Stimulated activated CD4-positive, alpha-beta T cell treated with anti-CD3 and anti-CD28 coated beads, Interleukin-1b, Interleukin-23, amount 100 ng/mL, for 4 hours (primary cell): ENCODE measurements at places on chromosomes 3 and 15.

DNA sequence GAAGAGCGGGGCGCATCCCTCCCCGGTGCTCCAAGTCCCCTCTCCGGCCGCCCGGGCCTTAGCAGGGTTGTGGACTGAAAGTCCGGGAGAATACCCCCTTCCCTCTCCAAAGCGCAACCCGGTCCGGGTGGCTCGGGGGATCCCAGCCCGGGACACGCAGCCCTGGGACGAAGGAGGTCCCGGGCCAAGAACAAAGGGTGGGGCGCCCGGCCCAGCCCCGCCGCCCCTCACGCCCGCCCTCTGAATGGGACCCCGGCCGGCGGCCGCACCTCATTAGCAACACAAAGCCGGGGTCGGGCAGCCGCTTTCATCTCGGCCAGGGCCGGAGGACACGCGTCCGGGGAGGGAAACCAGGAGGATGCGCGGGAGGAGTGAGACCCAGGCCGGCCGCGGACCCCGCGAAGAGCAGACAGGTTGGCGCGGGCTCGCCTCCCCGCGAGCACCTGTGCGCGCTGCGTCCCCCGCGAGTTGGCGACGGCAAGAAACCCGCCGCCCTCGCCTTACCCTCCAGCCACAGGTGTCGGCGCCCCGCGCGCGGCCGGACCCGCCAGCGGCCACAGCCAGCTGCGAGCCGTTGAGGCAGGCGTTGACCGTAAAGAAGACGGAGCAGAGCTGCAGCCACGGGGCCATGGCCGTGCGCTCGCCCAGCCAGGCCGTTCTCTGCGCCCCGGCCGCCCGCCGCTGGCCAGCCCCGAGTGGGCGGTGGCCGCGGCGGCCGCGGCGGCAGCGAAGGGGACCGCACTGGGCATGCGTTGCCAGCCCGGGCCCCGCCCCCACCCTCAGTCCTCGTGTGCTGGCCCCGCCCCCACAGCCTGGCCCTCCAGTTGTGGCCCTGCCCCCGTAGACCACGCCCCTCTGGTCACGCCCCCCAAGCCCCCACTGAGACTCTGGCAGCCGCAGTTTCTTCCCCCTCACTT lies at the start of gene IL17RD:
Gene IL17RD (minus strand): TSS at position 697 of the 917 bp plus-strand sequence. CDS start 67 bp downstream, at position 630.
- peak; percentile 59 for DNase-seq

DNA sequence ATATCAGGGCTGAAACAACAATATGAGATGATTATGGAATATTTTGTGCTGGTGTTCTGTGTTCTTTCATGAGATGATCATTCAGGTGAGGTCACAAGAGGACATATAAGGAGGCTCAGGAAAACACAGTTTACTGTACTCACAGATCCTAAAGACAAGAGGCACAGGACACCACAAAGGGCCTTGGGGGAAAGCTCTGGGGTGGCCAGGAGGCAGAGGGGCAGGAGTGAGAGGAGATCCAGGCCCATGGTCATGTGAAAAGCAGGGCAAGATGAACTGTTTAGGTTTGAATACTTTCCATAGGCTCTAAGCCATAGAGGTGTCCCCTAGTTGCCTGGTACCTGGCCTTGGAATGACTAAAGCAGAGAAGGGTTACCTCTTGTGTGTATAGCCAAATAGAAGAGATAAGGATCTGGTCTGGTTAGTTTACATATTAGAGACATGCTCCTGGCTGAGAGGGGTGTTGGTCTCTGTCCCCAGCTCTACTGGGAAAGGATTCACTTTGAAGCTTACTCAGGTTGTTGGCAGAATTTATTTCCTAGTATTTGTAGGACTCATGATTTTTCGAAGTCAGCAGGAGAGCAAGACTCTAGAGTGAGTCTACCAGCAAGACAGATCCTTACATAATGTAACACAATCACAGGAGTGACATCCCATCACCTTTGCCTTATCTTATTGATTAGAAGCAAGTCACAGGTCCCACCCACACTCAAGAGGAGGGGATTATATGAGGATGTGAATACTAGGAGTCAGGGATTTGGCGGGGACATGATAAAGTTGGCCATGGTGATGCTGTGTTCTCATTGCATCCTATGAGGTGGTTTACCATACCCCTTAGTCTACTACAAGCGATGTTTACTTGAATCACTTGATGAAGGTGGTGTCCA lies 11.3 kb upstream of the TM4SF1 start:
- no peak for DNase-seq

- no peak for DNase-seq
Observed at GRCh38 chr3:112889357-112889756, 42.7 kb upstream of the CD200R1L start.

DNA sequence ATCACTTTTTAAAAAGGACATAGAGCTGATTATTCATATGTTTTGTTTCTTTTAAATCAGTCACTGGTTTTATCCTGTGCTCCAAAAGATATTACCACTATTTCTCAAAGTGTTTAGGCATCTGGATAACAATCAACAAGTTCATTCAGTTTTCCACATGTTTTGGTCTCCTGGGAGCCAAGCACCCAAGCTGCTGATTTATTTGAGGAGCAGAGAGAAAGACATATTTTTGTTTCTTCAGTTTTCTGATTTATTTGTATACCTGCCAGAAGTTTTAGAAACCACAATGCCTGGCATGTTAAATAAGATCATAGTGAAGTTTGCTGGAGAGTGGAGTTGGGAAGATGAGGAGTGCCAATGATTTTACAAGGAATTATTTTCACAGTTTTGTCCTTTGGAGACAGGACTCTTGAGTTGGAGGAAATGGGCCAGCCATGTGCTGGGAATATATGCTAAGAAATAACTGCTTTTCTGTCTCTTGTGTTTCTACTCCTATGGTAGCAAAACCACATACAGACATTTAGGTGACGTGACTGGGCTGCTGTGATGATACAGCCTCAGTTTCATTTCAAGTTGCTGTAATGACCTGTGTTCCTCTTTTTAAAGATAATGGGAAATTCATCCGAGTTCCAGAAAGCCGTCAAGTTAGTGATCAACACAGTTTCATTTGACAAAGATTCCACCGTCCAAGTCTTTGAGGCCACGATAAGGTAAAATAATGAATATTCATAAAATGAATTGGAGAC lies 11.7 kb downstream of the EDEM1 start:
- no peak for DNase-seq

DNA sequence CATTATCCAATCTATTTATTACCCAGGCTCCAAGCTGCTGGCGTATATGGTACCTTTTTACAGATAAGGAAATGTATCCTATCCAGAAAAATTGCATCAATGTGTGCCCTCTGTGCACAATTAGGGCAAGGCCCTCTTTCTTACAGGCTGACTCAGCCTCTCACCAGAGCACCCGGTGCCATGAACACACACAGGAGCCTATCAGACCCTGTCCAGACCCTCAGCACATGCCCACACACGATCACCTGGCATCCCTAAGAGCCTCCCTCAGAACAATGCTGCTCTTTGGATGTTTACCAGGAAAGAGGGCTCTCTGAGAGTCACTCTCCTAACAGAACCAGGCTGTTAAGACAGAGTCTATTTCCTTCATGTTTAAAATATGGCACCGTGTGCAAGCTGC lies 460.0 kb upstream of the TBL1XR1 start:
- no peak for DNase-seq

DNA sequence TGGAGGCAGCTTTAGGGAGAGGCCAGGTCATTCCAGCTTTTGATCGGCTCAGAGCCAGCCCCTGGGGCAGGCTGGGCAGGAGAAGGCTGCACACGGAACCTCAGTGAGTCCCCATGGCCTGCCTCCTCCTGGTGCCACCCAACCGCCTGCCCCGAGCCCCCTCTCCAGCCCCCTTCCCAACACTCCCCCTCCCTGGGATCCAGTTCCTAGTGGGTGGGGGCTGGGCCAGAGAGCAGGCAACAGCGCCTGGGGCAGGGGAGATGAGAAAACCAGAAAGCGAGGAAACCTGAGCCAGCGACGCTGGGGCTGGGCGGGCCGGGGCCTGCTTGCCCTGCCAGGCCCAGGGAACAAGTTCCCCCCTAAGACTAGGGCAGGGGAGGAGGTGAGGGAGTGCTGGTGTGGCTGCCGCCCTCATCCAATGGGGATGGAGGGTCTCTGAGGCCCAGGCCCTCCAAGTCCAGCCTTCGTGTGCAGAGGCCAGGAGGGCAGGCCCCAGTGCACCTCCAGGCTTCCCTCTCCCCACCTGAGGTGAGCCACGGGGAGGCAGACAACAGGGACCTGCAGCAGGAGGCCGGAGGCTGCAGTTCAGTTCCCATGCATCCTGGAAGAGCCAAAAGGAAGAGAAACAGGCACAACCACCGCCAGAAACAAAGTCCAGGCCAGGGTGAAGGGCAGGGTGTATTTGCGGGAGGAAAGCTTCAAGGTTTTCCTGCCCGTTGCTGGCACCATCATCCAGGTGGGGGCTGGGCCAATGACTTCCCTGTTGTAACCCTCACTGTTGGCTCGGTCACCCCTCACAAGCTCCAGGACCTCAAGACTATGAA lies 4.0 kb upstream of the SEMA3F start:
- DNase-seq, result no peak

- no peak for DNase-seq
Observed at GRCh38 chr3:184663756-184664155, 48.1 kb downstream of the MAGEF1 start.

GRCh38 chr3:147672436-147672835 lies 263.3 kb downstream of the ZIC1 start:
- no peak for DNase-seq

- no peak for DNase-seq
Observed at GRCh38 chr3:183518491-183519251, 36.8 kb downstream of the KLHL6 start.

- no peak for DNase-seq
Observed at GRCh38 chr15:56725386-56725785, 7.9 kb downstream of the ZNF280D start.

- no peak for DNase-seq
Observed at GRCh38 chr15:62020576-62021160, 39.6 kb downstream of the VPS13C start.

DNA sequence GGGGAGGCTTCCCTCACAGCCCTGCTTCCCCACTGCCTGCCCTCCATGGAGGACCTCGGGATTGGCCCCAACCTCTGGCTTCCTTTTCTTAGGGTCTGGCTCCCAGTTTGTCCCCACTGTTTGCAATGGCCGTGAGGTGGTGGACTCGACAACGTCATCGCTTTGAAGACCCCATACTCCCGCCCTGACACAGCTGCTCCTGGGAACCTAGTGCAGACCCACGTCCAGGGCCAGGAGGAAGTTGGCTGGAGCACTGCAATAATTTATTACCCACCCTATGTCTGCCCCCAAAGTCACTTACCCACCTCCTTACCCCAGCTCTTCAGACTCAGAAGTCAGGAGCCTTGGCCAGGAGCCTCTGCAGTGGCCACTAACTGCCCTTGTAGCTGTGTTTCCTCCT lies 11.1 kb downstream of the GRM2 start:
- no peak for DNase-seq

DNA sequence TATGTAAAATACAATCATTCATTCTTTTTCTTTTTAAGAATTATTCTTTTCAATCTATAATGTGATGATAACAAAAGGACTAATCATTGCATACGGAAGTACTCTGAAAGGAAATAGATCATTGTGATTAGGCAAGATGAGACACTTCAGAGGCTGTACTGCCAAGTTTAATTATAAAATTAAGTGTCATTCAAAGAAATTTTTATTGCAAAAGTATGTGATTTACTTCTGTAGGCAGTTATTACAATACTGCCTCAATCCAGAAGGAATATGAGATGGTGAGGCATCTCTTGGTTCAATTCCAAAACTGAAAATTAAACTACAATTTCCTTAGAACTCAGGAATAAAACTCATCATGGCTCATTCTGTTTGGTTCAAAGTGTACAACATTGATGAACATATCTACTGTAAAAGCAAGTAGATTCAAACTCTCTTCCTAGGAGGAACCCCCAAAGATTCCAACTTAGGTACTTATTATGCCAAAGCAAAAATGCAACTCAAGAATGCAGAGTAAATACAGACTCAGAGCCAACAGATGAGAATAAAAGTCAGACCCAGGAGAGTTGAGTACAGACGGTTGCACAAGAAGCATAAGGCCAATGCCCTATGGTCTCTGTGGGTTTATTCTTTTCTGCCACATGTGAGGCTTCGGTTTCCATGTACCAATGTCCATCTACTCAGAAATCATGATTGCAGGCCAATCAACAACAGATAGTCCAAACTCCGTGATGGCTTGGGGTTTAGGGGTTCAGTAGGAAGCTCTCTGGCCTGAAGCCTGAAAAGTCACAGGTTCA lies 118.5 kb upstream of the WNT5A start:
- no peak for DNase-seq

DNA sequence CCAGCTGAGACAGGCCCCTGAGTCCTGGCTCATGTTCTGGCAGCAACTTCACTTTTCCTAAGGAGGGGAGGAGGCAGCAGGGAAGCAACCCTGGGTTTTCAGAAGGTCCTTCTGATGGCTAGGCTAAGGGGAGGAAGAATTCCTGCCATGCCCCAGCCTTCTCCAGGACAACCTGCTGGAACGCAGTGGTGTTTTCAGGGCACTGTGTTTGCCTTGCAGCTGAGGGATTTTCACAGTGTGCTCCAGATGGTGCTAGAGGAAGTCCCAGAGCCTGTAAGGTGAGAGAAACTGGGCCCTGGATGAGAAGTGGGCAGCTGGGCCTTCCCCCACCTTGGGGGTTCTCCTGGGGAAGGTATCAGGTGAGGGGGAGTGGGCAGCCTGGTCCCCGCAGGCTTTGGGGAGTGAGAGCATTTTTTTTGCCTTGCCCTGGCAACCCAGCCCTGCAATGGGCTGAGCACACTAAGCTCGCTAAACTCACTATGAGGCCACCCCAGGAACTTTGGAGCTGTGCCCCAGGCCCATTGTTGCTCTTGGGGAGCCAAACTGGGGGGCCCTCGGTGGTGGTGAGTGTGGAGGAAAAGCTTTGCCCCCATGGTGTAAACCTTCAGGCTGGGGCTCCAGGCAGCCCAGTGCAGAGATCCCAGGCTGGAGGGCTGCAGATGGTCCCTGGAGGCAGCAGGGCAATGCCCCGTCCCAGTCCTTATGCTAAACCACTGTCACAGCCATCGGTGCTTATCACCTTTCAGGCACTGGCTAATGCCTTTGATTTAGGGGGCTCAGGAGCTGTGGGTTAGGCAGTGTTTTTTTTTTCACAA lies 41.1 kb downstream of the ACAA1 start:
- DNase-seq, result no peak
